ENCODE measurements at places on chromosomes 7 and 10.
A peak's percentile ranks its signal among the peaks of the same experiment; 100 is the strongest.

DNA sequence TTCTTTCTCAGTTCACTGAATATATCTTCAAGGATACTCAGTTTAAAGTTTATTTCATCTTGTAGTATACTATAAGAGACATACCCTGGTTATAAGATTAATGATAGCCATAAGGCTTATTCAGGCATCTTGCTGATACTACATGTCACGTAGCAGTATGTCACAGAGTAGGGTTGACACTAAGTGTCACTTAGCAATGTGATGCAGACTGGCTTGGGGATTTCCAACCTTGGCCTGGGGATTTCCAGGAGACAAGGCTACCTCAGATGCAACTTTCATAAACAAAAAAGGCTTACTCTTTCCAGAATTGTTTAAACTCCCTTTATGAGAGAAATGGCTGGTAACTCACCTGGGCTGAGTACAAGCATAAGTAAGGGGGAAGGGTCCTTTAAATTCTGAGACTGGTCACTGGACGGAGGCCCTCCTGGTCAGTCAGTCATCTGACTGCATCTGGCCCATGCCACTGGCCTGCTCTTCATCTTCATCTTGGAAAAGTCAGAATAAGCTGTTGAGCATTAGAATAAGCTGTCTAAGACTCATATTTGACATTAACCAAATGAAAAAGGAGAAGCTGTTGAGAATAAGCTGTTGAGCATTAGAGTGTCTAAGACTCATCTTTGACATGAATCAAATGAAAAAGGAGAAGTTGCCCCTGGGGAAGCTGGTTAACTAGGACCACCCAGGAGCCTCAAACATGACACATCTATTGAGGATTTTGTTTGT, 9.5 kb downstream of the SLC13A1 start:
- DNase-seq: no peak

DNA sequence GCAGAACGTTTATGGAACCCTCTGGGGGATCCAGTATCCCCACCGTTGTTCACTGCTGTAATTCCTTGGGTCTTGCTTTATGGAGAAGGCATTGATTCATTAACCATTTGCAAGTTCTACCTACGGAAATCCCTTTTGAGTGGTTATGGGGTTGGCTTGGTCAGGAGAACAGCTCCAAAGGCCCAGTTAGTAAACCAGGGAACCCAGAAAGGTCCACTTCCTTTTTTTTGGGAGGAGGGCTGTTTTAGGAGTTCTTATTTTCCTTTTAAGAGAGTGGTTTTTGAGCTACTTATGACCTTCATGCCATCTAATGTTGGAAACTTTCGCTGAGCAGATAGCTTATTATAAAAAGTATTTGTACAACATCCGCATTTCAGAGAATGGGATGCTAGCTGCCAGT, 1.3 kb downstream of the POR start:
- no peak for DNase-seq

DNA sequence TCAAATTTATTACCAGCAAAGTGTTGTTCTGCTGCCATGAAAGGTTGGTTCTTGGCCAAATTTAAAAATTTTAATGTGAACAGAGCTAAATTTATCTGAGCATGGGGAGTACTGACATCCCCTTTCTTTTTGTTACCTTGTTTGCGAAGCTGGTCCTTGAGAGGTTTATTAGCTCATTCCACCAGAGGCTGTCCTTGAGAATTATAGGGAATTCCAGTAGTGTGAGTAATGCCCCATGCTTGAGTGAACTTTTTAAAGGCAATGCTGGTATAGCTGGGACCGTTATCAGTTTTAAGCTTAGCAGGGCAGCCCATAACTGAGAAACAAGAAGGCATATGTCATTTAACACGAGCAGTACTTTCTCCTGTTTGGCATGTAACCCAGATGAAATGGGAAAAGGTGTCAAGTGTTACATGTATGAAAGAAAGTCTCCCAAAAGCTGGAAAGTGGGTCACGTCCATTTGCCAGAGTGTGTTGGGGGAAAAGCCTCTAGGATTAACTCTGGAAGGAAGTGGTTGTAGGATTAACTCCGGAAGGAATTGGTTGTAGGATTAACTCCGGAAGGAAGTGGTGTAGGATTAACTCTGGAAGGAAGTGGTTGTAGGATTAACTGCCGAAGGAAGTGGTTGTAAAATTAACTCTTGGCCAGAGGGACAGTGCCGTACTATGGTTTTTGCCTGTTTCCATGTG, 37.3 kb upstream of the AKR1C2 start:
- DNase-seq: no peak

DNA sequence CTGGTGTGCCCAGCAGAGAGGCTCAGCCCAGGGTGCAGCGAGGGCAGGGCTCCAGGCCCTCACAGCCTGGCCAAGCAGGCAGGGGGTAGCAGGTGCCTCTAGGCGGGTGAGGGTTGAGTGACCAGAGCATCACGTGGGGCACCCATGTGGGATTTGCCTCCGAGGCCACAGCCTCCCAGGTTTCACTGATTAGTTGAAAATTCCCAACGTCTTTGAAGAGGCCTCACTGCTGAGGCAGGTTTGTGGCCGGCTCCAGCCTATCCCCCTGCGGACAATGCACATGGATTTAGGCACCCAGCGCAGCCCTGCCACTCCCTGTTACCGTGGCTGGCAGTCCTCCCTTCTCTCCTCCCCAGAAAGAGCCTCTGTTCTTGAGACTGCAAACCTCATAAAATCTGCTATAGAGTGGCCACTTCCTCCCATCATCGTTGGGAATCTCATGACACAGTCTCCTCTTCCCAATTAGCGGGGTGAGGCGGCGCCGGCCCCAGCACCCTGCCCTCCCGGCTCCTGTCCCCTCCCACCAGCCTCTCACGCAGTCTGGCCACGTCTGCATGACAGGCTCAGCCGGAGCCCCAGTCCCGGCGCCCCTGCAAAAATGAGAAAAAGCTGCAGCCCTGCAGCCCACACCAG, 10.8 kb downstream of the MYL10 start:
- no peak for DNase-seq

- no peak for DNase-seq
Observed at GRCh38 chr10:34219753-34220548, 595.1 kb downstream of the PARD3 start.

DNA sequence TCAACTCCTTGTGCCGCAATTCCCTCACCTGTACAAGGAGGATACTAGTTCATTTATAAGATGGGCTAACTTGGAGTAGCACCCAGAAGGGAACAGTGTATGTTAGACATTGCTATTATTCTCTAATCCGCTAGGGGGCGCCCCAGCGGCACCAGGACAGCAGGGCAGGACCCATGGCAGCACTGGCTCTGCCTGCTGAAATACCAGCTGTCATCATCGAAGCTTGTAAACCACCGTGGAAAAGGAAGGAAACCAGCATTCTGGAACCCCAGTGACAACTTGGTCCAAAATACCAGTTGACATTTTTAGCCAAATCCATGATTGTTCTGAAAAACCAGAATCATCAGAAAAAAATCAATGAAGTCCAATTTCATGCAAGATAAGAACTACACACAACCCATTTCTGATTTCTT, 134.4 kb downstream of the ITGA8 start:
- peak; percentile 77 for DNase-seq

DNA sequence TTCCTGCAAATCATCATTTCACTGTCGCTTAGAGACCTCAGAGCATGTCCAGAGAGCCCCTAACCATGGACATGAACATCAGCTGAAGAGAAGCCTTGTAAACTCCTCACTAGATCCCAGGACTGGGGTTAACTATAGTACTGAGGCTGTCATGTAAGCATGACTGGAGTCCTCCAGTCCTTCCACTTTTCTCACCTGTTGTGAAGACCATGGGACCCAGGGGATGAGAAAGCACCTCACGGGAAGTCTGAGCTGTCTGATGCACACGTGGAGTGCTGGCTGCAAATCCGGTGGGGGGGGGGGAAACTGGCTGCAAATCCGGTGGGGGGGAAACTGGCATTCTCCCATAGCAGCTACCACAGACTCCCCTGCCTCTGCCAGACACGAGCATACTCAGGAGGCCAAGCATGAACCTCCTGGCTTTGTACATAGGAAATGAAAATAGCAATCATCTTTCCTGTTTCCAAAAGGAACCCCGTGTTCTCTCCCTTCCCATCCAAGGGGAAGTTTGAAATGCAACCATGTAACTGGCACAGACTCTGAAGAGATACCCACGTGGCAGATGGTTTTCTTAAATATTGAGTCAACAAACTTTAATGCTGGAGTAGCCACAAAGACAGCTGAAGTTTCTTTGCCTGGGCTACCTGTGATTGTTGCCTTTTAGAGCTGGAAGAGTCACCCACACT, 261.4 kb downstream of the ZMYND11 start:
- no peak for DNase-seq

DNA sequence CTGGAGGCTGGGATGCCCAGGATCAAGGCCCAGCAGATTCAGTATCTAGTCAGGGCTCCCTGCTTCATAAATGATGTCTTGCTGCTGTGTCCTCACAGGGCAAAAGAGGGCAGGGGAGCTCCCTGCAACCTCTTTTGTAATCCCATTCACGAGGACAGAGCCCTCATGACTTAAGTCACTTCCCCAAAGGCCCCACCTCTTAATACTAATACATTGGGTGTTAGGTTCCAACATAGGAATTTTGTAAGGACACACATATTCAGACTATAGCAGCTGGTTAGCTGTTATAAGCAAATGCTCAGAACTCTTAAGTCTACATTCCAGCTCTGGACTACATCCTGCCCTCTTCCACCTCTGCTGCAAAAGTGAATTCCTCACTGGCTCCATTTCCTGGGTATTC, 63.0 kb downstream of the VOPP1 start:
- no peak for DNase-seq

GRCh38 chr10:7388602-7389001, 22.2 kb downstream of the SFMBT2 start:
- no peak for DNase-seq

- DNase-seq: no peak
Observed at GRCh38 chr10:82089327-82089726, 214.3 kb downstream of the NRG3 start.

GRCh38 chr10:27383595-27384542, 120.2 kb upstream of the RAB18 start:
- DNase-seq: no peak

GRCh38 chr10:113609704-113610108, 54.1 kb downstream of the NRAP start:
- no peak for DNase-seq

- no peak for DNase-seq
Observed at GRCh38 chr7:126972571-126972970, 280.2 kb downstream of the GRM8 start.

- DNase-seq: no peak
Observed at GRCh38 chr10:88782222-88782621, 20.3 kb upstream of the LIPM start.

DNA sequence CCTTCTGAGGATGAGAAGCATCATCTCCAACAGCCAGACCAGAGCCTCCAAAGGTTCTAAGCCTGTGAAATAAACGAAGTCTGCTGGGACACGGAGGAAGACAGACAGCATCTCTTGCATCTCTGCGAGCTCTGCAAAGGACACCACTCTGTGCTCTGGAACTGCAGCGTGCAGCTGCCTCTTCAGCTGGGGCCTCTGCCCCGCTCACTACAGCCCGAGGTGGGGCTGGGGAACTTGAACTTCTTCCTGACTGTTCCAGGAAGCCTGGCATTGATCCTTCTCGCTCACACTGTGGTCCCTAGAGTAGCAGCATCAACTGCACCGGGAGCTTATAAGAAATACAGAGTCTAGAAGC, 163.3 kb downstream of the USP6NL start:
- DNase-seq: no peak

- no peak for DNase-seq
Observed at GRCh38 chr7:117997862-117998825, 124.9 kb upstream of the CTTNBP2 start.

GRCh38 chr10:21135023-21135931, 238.2 kb upstream of the NEBL start:
- DNase-seq: no peak

GRCh38 chr10:17835688-17836087, 26.5 kb downstream of the MRC1 start:
- no peak for DNase-seq

DNA sequence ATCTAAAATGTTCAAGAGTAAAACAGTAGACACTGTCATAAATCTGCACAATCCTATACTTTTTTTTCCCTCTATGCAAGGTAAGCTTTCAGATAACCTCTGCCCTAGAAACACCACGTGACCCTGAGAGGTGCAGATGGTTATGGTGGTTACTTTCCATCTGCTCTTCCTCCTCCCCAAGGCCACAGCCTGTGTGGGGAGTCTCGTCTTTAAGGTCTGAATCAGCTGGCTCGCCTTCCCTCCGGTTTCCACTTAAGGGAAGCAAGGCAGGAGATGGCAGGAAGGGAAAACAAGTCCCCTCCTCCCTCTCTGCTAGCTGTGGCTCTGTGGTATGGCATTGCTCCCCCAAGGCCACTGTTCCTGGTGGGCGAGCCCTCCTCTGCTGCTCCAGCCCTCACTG, 181.8 kb downstream of the GLI3 start:
- DNase-seq: no peak

DNA sequence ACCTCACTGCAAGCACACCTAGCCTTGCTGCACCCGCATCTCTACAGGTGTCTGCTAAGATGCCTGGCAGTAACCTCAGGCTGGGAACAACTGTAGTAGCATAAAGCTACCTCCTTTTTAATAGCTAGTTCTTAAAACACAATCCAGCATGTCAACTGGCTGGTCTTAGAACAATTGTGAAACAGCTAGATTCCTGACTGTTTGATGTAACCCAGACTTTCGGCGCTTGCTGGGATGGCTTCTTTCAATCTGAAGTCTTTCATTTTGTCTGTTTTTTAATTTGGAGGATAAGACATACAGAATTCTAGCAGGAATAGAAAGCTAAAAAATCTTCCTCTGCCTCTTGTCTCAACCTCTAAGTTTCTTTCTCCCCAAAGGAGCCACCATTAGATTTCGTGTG, 59.8 kb downstream of the GSDME start:
- no peak for DNase-seq

DNA sequence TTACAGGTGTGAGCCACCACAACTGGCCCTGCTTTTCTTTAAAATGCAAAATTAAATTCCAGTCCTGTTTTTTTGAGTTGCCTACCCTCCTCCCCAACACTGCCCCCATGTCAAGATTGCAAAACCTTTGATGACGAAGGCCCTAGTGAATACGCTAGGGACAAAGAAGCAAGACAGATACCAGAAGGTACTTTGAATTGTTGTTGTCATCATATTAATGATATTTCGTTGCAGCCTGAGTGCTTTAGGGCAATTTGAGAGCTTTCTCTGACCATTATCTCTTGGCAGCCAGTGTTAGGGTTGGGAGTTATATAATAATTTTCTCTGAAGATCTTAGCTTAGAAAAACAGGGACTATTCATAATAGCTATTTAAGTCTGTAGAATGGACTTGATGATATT, 7.1 kb downstream of the CCSER2 start:
- no peak for DNase-seq

DNA sequence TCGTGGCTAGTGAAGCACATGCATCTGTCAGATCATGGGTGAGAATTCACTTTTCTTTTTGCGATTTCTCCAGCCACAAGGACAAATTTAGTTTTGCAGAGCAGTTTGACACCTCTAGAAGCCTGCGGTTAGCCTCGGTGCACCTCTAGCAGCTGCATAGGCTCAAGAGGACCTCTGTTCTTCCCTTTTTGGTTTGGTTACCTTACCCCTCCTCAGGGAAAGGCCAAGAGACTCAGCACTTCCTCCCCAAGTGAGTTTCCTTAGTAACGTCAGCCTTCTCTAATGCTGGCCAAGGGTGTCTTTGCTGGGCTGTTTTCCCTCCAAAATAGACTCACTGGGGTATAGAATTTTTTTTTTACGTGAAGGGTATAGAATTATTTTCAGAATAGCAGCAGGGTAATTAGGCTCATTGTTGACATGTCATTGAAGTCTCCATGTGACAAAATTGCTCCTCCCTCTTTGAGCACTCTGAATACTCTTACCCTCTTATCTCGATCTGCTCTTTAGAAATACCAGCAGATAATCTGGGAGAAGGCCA, 97.8 kb downstream of the AUTS2 start:
- DNase-seq: no peak

Measured in right cardiac atrium (tissue), 5 donors.